ENCODE measurements at places on chromosomes 12 and 14.

DNA sequence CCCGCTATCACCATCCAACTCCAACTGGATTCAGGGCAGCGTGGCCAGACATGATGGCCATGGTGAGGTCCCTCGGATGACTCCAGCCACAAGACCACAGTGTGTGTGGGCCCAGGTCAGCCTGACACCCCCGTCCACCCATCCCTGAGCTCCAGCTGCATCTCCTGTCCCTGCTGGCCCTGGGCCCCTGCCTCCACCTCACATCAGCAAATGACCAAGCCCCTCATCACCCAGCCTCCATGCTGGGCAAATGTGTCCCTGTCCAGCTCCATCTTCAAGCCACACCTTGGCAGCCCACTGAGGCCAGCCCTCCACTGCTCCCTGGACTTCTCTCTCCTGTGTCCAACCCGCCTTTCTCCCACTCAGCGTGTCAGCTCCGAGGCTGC is 3.2 kb downstream of the GPR132 start:
- no peak for DNase-seq

DNA sequence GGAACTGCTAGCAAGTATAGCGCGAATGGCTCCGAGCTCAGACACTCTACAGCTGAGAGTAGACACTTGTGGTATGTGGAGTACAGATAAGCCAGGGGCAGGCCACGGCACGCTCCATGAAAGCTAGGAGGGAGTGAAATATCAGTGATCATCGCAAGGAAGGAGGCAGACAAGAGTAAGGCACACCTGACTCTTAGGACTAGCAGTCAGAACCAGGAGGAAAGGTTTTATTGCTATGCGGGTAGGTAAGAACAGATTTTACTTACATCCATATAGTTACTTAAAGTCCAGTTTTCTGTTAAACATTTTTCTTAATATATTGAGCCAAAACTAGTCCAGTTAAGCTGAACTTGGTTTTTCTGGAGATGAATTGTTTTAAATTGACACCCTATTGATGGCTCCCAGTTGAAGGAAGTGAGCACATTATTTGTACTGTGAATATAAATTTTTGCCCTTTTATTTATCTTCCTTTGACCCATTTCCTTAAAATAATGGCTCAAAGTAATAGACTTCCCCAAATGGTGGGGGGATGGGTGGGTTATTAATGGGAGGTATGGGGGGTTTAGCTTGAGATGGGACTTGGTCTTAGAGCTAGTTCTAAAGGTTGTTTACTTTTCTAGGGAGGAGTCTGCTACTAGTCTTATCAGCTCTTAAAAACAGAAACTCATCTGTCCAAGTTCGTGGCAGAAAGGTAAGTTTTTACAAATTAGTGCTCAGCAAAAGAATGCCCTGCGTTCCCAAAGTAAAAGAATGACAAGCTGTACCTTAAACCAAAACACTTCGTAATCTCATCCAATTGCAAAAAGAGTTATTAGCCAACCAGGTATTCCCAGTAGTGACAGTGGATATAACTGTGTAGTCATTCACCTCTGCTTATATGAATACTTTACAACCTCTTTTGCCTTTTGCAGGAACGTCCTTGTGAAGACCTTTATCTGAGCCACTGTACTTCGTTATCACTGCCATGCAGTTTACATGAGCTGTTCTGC is 5.8 kb downstream of the HNRNPA1 start:
- no peak for DNase-seq

GRCh38 chr14:69059658-69060623 is 80.8 kb upstream of the ACTN1 start:
- no peak for DNase-seq

- DNase-seq, result no peak
These were observed 18.9 kb downstream of the USP15 start for GRCh38 chr12:62279058-62279457.

DNA sequence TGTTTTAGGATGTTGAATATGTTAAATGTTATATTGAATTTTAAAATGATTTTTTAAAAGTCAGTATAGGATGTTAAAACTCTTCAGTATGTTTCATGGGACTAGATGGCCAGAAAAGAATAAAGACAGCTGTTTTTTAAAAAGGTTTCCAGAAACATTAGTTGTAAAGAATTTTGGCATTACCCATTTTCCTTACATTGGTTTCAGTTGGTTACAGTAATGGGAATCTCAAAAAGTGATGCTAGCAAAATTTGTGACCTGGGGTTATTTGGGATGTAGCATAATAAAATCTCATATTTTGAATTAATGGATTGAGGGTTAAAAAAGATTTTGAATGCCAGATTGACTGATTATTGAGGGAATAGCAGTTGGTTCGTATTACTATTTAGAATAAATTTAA is 25.3 kb downstream of the EID3 start:
- DNase-seq, result no peak

DNA sequence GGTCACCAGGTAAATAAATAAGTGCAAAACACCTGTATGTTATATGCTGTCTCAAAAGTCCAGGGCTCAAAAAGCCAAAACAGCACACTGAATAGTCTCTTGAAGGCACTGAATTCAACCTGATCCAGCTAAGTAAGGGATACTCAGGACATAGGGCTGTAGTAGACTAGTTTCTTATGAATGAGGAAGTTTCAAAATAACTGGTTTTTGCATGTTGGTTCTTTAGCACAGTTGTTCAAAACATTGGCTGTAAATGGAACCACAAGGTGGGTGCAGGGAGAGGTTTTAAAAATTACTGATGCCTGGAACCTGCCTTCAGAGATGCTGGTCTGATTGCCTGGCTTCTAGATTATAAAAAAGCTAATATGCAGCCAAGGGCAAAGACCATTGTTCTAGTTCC is 34.1 kb downstream of the NDUFA12 start:
- no peak for DNase-seq

DNA sequence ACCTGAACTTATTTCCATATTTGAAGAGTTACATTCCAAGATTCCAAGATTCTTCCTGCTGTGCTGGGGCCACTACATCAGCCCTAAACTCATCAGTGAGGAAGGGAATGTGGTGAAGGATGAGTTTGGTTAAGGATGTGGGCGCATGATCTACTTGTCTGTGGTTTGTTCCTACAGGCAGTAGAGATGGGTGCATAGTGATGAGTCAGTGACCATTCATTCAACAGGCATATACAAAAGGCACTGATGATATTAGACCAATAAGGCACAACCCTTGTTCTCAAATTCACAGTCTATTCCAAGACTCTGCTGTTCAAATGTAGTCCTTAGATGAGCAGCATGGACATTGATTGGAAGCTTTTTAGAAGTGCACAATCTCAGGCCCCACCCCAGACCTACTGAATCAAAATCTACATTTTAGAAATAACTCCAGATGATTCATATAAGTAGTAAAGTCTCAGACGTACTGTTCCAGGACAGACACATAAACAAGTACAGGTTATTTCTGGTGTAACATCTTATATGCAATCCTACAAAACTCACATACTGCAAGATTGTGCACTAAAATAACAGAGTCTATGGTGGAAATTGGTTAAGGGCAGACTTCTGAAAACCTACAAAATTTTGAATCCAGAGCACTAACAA is 47.7 kb upstream of the MAP3K9 start:
- no peak for DNase-seq

GRCh38 chr12:104929977-104930376 is 28.1 kb downstream of the SLC41A2 start:
- DNase-seq, result no peak

DNA sequence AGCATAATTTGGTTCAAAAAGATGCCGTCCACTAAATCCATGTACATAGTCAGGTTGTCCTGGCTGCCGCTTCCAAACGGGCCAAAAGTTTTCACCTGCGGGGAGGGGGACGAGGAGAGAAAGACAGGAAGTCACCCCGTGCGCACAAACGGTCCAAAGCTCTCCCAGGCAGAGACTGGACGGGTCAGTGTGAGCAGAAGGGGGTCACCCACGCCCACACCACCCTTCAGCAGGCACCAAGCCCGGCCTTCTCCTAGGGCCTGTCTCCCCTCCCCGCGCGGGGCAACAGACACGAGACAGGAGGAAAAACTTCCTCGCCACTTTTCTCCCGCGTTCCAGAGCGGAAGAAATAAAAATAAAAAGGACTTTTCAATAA is 888 bp downstream of the CCDC88C start:
- no peak for DNase-seq

- no peak for DNase-seq
These were observed 92.7 kb upstream of the PRMT8 start for GRCh38 chr12:3398196-3398789.

GRCh38 chr14:49992448-49992847 is 99.6 kb downstream of the ARF6 start:
- no peak for DNase-seq

- no peak for DNase-seq
These were observed 72.1 kb downstream of the AVPR1A start for GRCh38 chr12:63078906-63079305.

DNA sequence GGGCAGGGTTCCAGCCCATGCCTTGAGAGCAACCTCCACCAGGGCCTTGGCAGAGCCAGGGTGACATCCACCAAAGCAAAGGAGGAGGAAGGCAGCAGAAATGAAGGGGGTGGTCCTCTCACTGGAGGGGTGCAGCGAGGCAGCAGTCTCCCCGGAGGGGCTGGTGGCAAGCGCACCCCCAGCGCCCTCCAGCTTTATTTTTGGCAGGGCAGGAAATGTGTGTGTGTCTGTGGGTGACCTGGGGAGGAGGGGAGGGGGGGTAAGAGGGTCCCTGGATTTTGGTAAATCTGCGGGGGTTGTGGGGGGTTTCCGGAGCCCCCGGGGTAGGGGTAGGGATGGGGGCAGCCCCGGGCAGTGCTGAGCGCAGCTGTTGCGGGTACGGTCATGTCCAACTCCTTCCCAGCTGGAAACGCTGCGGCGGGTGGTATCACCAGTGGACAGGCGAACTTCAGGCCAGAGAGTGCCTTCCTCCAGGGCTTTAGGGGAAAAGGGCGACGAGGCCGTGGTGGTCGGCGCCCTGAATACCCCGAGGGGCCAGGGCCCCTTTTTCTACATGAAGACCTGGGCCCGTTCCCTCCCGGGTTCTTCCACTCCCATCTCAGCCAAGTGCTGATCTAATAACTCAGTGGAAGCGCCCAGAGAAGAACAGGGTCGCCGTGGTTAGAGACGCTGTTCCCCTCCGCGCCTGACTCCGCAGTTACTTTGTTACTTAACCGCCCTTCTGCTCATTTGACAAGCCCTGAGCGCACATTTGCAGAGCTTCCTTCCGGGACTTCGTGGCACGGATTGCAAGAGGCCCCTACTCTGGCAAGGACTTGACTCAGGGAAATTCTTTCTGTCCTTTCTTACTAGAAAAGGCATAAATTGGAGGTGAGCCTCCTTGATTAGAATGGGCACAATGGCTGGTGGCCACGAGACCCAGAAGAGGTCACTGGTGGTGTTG is 55.2 kb downstream of the FOS start:
- no peak for DNase-seq

- peak; percentile 10 for DNase-seq
These were observed 56.4 kb downstream of the CMKLR1 start for GRCh38 chr12:108282676-108283075.

GRCh38 chr12:95182868-95183415 is 34.3 kb downstream of the FGD6 start:
- no peak for DNase-seq

DNA sequence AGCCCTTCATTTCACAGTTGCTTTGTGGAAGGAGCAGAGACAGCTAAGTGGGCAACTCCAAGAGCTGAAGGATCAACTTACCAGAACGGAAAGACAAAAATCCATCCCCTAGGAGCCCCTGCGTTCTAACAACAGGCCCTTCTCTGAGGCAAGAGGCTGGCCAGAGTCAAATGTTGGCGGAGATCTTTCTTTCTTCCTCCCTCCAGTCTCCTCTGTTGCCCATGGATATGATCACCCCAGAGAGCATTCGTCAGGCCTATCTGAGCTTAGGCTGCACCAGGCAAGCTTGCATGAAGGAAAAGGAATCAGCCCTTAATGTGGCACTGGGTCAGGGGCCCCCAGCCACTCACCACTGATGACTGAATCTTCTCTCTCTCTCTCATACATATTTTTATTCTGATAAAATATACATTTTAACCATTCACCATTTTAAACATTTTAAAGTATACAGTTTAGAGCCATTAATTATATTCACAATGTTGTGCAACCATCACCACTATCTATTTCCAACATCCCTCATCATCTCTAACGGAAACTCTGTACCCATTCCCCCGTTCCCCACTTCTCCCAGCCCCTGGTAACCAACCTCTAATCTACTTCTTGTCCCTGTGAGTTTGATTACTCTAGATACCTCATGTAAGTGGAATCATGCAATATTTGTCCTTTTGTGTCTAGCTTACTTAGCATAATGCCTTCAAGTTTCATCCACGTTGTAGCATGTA is 52.9 kb upstream of the CCND2 start:
- no peak for DNase-seq

DNA sequence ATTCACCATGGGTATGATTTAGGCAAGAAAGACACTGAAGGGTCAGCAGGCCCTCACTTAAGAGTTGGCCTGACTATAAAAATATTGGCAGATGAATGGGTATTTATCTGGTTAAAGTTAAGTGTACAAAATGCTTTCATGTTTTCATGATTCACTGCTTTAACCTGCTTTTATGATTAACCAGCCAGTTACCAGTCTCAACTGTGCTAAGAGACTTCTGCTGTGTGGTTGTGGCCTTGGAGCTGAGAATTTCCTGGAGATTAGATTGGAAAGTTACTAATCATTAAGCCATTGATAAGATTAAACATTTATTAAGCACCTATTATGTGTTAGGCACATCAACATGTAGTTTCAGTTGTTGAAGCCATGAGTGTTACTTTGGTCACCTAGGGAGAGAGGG is 68.9 kb downstream of the RASSF8 start:
- no peak for DNase-seq

DNA sequence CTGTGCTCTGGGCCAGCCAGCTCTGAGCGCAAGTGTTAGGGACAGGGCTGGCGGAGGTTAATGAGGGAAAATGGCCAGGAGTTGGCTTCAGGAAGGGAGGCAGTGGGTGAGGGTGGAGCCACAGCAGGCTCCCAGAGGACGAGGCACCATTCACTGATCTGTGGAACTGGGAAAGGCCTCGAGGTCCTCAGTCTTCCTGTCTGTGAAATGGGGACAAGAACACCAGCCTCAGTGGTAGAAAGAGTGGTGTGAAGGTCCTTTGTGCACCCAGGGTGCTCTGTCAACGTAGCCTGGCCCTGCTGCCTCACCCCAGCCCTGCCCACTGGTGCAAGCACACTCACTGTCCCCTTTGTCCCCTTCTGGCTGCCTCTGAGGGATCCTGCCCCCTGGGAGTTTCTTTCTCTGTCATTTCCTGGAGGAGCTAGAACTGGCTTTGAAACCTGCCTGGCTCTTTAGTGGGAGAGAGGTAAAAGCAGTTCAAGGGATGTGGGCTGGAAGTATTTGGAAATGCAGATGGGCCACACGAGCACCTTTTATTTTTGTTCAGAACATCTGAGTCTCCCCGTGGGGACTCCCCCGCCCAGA is 25.0 kb downstream of the SYNDIG1L start:
- DNase-seq, result no peak

- DNase-seq, result no peak
These were observed 271.5 kb upstream of the TBX3 start for GRCh38 chr12:114955414-114956014.

GRCh38 chr14:89040460-89041256 is 216.2 kb downstream of the TTC8 start:
- DNase-seq, result peak; percentile 39

- no peak for DNase-seq
These were observed 197.2 kb downstream of the SOX5 start for GRCh38 chr12:23752245-23752644.
